A549 treated with GW870086 at 1 μM for 4 hours (cell line): ENCODE measurements at places on chromosomes 6 and 20. TPM values are rescaled to one million over a fixed set of nuclear protein-coding genes. Genes with fewer than 3 reads are reported as not detected.

Gene MLN
- not detected in 5 replicates for total RNA-seq

Gene FOXQ1
- 3.9 to 6.7 TPM (median 5.8 TPM) in 5 replicates for total RNA-seq

Gene PPP2R5D
- 22.6 to 28.0 TPM (median 26.5 TPM) in 5 replicates for total RNA-seq

Gene TCP11
- not detected in 5 replicates for total RNA-seq

Gene KCNQ5
- 0.89 to 1.8 TPM (median 1.4 TPM) in 5 replicates for total RNA-seq

Gene NECAB3
- 8.0 to 12.7 TPM (median 12.3 TPM) in 5 replicates for total RNA-seq

Gene KLC4
- total RNA-seq: 5.1 to 8.2 TPM (median 6.4 TPM) in 5 replicates

Gene C20orf96
- total RNA-seq: 10.3 to 11.9 TPM (median 11.8 TPM) in 5 replicates

Gene MYH7B
- 0.06 to 0.19 TPM (median 0.12 TPM) in 5 replicates for total RNA-seq

Gene PGBD1
- 4.6 to 5.1 TPM (median 5.0 TPM) in 5 replicates for total RNA-seq

Gene BPIFA1
- total RNA-seq: not detected in 5 replicates

Gene BPIFB6
- total RNA-seq: not detected in 5 replicates

Gene OOEP
- total RNA-seq: not detected in 5 replicates

Gene DLK2
- total RNA-seq: 5.1 to 7.8 TPM (median 6.8 TPM) in 5 replicates

Gene SNTA1
- 8.3 to 12.7 TPM (median 10.1 TPM) in 5 replicates for total RNA-seq

Gene CCR6
- total RNA-seq: 0.16 TPM in 1 of 5 replicates, not detected in the others

Gene TXNDC5
- total RNA-seq: 129 to 154 TPM (median 147 TPM) in 5 replicates

Gene COL9A3
- 0.33 to 0.73 TPM (median 0.55 TPM) in 5 replicates for total RNA-seq

Gene HUS1B
- 0.13 to 0.38 TPM (median 0.30 TPM) in 4 of 5 replicates, not detected in the other for total RNA-seq
